Activated T-cell treated with anti-CD3 and anti-CD28 coated beads for 48 hours (primary cell): ENCODE measurements at places on chromosomes 2 and 18.

DNA sequence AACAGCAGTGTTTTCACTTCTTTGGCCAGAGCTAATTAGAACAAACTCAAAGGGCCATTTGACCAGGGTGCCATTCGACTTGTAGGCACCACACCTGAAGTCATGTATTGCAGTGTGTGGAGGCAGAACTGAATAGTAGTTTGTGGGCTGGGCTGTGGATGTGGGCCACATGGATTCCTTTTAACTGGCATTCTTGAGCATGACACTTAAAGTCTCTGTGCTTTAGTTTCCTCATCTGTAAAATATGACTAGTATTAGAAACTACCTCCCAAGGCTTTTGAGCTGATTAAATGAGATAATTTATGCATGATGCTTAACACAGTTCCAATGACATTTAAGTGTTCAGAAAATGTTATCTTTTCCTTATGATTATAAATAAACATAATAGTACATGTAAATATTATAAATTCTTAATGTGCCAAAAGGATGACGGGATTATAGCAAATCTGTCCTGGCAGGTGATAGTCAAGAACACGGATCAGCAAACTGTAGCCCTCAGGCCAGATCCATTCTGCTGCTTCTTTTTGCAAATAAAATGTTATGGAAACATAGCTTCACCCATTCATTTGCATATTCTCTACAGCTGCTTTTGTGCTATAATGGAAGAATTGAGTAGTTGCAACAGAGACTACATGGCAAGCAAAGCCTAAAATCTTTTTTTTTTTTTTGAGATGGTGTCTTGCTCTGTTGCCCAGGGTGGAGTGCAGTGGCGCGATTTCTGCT lies 36.3 kb upstream of the CCDC68 start:
- DNase-seq = no peak

DNA sequence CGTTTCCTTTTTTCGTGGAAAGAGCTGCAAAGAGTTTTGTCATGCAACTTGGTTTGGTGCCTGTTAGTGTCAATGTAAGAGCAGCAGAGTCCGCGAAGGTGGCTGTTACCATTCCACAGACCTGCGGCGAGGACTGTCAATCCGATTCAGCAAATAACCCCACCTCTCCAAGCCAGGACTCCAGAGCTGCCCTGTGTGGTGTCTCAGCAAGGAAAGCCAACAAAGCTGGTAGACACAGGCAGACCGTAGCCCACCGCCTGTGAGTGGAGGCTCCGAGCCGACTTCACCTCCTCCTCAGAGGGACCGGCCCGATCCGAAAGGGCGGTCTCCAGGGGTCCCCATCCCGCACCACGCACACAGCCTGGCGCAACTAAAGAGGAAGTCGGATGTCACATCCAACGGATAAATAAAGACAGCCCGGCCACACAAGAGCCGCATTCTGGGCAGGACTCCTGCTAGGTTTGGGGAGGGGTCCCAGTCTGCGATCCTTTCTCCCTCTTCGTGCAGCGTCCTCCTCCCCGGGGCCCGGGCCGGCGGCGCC lies 819 bp downstream of the ANKRD44 start:
- no peak for DNase-seq

DNA sequence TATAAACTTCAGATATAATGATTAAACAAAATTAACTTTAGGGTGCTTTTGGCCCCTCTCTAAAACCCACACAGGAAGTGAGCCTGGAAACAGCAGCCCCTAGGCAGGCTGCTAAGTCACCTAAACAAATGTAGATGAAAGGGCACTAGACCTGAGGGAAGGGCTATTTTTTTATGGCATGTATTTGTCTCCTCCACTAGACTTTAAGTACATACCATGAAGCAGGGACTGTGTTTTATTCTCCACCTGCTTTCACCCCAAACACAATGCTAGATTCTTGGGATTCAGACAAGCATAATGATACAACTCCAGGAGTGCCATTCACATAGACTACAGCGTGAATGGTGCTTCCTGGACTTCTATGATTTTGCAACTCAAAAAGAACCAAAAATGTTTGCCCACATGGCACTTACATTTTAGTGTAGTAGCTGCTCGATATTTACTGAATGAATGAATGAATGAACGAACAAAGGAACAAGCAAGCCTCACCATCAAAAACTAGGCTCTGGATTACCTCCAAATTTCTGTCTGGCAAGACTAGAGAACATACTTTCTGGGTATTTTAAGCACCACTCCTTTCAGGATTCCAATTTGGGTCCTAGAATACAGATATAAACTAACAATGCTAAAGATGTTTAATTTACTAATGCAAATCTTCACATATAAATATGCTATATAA lies 10.1 kb downstream of the ATAD2B start:
- no peak for DNase-seq

DNA sequence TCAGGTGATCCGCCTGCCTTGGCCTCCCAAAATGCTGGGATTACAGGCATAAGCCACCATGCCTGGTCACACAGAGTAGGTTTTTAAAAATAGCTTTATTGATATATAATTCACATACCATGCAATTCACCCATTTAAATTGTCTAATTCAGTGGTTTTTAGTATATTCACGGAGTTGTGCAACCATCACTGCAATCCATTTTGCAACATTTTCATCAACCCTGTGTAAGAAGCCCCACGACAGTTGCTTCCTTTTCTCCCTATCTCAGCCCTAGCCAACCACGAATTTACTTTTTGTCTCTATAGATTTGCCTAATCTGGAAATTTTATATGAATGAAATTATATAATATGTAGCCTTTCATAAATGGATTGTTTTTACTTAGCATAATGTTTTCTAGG lies 266.4 kb downstream of the NAPG start:
- DNase-seq = no peak

GRCh38 chr2:12504443-12504842 lies 212.3 kb upstream of the TRIB2 start:
- peak; percentile 35 for DNase-seq

DNA sequence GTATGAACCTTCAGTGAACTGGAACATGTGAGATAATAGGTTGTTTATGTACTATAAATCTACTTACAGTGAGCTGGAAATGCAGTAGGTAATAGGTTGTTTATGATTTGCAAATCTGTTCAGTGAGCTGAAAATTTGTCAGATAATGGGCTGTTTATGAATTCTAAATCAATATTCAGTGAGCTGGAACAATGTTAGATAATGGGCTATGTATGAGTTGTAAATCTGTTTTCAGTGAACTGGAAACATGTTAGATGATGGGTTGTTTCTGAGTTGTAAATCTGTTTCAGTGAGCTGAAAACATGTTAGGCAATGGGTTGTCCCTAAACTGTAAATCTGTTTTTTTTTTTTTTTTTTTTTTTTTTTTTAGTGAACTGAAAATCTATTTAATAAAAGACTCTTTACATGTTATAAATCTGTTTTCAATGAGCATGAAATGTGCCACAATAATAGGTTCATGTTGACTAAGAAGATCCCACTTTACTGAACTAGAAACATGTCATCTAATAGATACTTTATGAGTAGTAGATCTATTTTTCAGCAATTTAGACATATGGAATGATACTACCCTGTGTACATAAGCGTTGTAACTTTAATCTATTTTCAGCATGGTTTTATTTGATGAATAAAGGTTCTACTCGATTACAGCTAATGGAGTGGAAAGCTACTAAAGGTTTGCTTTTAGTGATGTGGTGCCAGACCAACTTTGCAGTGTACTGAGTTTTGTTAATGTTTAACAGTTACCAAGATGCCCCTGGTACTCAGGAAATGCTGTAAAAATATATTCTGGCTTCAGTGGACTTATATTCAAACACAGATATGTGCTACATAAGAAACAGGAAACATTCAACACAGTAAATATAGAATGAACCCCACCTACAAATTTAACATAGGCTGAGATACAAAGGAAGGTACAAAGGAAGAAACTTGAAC lies 1471.8 kb downstream of the LRP1B start:
- DNase-seq = no peak

GRCh38 chr2:18668221-18668620 lies 78.9 kb upstream of the NT5C1B start:
- DNase-seq = no peak

DNA sequence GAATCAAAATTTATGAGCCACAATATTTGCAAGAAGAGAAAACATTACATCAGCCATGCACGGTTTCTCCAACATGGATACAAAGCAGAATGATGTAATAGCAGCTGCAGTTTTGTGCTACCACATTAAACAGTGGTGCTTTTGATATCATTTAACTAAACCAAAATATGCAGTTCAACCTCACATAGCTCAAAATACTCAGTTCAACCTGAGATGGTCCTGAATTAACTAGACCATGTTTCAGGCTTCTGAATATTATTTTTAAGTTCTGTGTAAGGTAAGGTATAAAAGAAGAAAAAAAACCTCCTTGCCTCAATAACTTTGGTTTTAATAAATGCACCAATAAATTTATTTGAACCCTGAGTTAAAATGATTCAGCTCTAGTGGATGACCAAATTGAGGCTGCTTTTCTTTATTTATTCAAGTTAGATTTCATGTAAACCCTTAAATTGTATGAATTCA lies 18.8 kb upstream of the TSPYL6 start:
- no peak for DNase-seq

DNA sequence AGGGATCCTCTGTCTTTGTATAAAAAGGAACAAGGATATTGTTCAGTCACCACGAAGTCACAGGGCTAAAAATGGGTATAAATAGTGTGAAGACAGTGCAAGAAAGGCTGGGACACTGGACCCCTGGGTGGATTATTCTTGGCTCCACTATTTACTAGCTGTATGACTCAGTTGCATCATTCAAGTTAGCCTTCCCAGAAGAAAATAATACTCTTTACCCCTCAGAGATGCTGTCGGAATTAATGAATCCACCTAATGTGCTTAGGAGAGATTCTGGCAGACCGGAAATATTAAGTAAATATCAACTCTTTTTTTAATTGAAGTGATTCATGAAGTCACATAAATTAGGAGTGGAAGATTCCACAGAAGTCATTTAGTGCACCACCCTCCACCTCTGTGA lies 98.9 kb downstream of the SPHKAP start:
- DNase-seq = no peak

- no peak for DNase-seq
These were observed 10.5 kb upstream of the TMSB10 start for GRCh38 chr2:84894758-84895520.

GRCh38 chr2:241443486-241444223 lies 64.7 kb downstream of the STK25 start:
- DNase-seq = peak; percentile 87

DNA sequence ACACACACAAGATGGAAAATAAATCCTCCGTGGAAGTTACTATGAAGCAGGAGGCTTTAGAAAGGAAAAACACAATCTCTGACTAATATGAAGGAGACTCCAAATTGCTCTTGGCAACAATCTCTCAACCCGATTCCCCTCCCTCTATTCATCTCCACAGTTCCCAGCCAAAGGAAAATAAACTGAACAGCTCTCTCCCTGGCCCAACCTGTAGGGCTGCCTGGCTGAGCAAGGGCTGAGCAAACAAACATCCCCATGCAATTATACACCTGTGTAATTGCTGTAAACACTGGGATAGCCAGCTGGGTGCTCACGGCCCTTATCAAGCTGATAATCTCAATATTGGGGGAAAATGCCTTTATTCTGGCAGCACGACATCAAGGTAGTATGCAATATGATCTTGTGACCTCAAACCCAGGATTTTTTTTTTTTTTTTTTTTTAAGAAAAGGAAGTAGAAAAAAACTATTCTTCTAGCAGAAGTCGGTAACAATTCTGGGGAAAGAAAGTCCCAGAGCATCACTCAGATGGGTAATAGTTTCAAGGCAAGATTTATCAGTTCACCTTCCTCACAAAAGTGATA lies 203.3 kb upstream of the SMAD2 start:
- DNase-seq = no peak

GRCh38 chr2:239200646-239201530 lies 199.9 kb downstream of the HDAC4 start:
- DNase-seq = no peak

GRCh38 chr2:193333539-193333938 lies 1138.8 kb upstream of the TMEFF2 start:
- no peak for DNase-seq

GRCh38 chr2:176784633-176785200 lies 427.9 kb upstream of the HNRNPA3 start:
- DNase-seq = no peak

DNA sequence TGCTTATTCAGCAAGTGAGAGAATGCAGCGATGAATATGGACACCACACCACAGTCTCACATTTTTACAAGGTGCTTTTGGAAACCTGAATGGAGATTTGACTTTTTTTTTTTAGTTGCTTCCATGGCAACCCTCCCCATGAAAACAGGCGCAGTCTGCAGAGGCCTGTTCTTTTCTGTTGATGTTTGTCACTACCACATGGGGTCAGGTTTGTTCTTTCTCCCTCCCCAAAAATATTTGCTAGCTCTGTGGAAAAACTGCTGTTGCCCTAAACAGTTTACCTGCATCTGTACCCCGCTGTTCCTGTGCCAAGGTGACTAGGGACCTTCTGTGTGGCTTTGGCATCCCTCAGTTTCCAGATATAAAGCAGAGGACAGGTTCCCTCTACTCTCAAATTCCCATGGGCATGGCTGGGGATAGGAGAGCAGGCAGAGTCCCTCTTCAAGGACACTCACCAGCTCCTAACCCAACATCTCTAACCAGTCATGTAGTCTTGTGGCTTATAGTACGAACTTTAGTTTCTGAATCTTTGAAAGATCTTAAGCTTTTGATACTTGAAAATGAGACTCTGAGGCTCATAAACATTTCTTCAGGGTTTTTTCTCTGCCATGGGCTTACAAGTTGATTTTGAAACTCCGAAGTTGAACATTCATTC lies 14.7 kb upstream of the MAPRE2 start:
- no peak for DNase-seq

DNA sequence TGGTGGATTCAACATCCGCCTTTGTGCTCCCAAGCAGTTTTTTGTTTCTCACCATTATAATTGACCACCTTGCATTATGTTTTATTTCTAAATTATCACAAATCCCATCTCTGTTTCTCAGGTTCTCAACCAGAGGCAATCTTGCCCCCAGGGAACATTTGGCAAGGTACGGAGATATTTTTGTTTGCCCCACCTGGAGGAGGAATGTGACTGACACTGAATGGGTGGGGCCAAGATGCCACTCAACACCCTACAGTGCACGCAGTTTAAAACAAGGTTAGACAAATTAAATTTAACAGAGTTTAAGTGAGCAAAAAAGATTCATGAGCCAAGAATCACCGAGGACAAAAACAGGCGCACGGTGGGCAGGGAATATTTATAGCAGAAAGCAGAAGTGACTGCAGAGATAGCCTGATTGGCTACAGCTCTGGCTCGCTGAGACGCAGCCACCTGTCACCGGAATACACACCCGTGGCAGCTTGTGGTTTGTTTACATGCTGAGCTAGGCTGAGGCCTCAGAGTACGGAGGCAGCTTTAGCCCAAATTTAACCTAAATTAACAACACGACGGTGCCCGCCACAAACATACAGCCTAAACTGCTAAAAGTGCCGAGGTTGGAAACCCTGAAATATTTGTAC lies 150.0 kb upstream of the ALKAL2 start:
- DNase-seq = no peak

- DNase-seq = peak; percentile 39
These were observed 14.3 kb upstream of the TANC1 start for GRCh38 chr2:158953926-158954763.
